ENCODE measurements at places on chromosomes 1 and 21.
A peak's percentile ranks its signal among the peaks of the same experiment; 100 is the strongest.

DNA sequence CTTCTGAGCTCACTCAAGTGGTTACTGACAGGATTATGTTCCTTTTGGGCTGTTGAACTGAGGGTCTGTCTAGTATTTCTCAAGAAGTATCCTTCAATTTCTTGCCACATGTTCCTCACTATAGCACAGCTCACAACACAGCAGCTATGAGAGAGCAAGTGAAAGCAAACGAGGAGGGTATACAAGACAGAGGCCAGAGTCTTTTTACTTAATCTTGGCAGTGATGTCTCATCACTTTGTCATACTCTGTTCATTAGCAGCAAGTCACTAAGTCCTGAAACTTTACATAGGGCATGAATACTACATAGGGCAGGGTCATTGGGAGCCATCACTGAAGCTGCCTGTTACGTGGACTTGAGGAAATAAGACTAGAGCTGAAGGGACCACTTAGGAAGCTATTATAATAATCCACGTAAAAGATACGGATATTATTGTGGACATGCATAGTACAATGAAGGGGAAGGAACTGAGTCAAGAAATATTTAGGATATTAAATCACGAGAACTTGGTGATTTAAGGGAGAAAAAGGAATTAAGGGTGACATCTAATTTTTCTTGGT is 63.7 kb downstream of the SLC30A7 start:
- no peak for DNase-seq

DNA sequence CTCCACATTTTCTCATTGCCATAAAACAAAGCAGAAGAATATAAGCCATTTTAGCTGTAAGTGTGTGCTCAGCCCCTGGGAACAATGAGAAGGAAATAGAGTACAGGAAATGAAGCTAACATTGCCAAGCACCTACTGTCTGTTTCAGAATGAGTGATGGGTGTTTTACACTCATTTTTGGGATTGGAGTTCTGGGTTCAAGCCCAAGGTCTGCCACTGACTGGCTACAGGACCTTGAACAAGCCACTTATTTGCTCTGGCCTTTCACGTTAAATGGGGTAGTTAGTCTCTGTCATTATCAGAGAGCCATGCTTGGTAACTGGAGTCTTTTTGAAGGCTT is 80.7 kb upstream of the KAZN start:
- no peak for DNase-seq

GRCh38 chr1:40539338-40539737 is 7.9 kb downstream of the ZNF684 start:
- peak; percentile 59 for DNase-seq

DNA sequence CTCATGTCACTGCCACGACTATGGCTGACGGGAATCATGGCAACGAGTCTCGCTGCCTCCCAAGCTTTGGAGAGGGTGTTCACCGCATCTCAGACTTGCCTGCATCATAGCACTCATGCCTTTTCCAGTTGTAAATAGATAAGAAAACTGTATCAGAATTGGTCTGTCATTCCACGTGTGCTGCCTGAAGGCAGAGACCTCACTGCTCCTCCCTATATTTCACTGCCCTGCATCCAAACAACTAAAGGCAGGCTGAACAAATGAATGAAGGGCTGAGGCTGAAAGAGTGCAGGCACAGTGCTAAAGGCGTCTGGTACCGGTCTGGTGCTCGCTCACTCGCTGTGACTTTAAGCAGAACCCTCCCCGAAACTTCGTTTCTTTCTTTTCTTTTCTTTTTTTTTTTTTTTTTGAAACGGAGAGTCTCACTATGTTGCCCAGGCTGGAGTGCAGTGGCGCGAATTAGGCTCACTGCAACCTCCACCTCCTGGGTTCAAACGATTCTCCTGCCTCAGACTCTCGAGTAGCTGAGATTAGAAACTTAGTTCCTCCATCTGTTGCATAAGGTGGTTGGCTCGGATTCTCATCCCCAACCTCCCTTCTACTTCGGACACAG is 542 bp downstream of the EIF2B3 start:
- peak; percentile 7 for DNase-seq

GRCh38 chr1:155300553-155301329 is 497 bp downstream of the PKLR start:
- DNase-seq, result no peak

- DNase-seq, result peak; percentile 56
Observed at GRCh38 chr1:159300146-159300545, 2.0 kb upstream of the FCER1A start.

GRCh38 chr1:81848880-81849682 is 48.3 kb downstream of the ADGRL2 start:
- no peak for DNase-seq

- no peak for DNase-seq
Observed at GRCh38 chr1:115668579-115668978, 26.8 kb downstream of the VANGL1 start.

- DNase-seq, result no peak
Observed at GRCh38 chr1:15197591-15198447, 44.3 kb downstream of the TMEM51 start.

- DNase-seq, result peak; percentile 94
Observed at GRCh38 chr1:6245086-6245868, 1.3 kb downstream of the HES3 start.

DNA sequence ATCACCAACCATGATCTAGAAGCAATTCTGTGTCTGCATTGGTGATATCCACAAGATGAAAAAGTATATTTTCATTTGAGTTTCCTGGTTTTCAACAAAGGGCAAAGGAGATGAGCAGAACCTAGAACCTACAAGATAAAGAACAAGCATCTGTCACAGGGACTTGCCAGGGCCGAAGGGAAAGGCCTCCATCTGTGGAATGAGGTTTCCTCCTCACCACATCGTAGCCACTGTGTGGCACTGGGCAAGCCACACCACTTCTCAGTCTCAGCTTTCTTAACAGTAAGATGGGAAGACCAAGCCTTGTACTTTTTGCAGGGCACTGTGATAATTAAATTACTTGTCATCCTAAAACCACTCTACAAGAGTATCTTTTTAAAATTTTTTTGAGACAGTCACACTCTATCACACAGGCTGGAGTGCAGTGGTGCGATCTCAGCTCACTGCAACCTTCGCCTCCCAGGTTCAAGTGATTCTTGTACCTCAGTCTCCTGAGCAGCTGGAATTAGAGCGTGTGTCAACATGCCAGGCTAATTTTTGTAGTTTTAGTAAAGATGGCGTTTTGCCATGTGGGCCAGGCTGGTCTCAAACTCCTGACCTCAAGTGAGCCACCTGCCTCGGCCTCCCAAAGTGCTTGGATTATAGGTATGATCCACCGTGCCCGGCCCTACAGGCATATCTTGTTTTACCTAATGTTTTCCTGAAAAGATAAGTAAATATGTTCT is 45.8 kb downstream of the ARHGEF11 start:
- no peak for DNase-seq

- no peak for DNase-seq
Observed at GRCh38 chr1:23638786-23639241, 52.8 kb upstream of the RPL11 start.

DNA sequence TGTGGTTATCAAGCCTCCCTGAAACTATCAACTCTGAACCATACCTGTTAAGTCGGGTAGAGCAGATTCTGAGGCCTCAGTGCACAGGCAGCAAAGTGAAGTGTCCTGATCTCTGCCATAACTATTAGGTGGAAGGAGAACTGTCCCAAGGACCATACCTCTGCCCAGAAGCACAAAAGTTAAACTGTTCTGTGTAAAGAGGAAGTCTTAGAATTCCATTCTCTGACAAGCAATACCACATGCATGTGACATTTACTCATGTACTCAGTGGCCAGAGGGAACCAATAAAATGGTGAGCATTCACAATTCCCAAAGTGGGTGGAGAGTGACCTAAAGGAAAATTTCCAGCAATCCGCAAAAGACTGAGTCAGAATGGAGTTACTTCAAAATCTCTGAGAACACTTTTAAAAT is 61.0 kb downstream of the TOR3A start:
- DNase-seq, result peak; percentile 99

GRCh38 chr1:175120511-175120910 is 52.9 kb downstream of the TNN start:
- DNase-seq, result no peak

DNA sequence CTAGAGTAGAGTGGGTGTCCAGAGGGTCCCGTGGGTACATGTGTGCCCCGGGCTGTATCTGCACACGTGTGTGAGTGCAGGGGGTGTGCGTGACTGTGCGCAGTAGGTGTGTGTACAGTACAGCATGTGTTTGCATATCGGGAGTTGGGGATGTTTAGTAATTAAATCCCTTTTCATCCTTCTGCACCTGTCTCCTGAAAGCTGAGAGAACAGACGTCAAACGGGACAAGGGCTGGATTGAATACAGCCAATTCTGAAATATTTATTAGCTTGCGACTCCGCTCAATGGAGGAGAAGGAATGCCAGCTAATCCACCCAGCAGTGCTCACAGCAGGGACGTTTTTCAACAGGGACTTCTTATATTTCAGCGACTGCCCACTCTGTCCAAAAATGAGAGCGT is 44.7 kb upstream of the CASZ1 start:
- no peak for DNase-seq

DNA sequence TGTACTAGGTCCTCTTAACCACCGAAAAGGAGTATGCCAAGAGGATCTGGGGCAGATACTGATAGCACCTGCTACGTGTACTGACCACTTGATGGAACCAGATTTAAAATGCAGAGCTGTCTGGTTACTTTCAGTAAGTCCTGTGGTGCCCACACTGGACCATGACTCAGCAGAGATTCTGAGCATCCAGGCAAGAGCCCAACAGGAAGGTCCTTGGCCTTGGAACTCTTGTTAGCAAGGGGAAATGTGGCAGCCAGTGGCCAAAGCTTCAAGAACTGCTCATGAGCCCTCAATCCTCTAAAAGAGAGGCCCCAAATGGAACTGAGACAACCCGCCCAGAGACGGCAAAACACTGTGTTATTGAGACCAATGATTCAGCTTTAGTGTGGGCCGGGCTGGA is 4.2 kb upstream of the GJB5 start:
- DNase-seq, result no peak

GRCh38 chr1:247531937-247532336 is 4.3 kb downstream of the OR2C3 start:
- DNase-seq, result no peak

- peak; percentile 65 for DNase-seq
Observed at GRCh38 chr1:211695135-211695816, 19.9 kb upstream of the NEK2 start.

GRCh38 chr1:20376880-20377494 is 86.3 kb downstream of the VWA5B1 start:
- peak; percentile 66 for DNase-seq

- DNase-seq, result no peak
Observed at GRCh38 chr21:45029298-45029947, 45.0 kb upstream of the ADARB1 start.

- no peak for DNase-seq
Observed at GRCh38 chr1:86260476-86260875, 103.9 kb upstream of the COL24A1 start.

DNA sequence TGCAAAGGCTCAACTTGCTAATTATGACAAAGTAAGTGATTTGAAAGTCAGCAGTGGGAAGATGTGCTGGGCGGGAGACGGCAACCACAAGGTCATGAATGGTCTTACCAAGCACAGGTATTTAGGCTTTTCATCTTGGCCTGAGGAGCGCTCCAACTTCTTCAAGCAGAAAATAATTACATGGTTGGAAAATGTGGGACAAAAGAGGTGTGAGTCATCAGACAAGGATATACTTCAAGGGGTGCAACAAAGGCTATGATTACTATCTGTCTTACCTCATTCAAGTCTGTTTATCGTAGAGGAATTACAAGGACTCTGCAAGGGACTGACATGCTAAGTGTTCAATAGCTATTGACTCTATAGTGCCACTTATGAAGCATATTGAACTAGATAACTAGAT is 2005.7 kb downstream of the MRPL39 start:
- DNase-seq, result no peak

DNA sequence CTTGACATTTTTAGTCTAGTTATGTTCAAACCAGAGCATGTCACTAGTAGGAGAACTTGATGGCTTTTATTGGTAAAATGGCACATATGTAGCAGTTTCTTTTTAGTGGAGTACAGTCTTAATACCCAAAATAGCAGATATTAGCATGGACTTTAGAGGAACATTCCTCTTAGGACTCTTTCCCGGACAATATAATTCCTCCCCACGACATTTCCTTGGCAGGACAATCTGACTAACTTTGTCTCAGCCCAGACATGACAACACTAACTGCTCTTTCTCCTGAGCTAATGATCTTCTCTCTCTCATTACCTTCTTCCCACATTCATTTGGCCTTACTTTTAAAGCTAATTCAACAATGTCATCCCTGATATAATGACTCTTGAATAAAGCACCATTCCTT is 62.5 kb downstream of the ADAMTS1 start:
- no peak for DNase-seq

GRCh38 chr1:37031429-37031828 is 2.9 kb downstream of the GRIK3 start:
- DNase-seq, result no peak

GRCh38 chr1:221939607-221940006 is 197.7 kb upstream of the DUSP10 start:
- no peak for DNase-seq

- no peak for DNase-seq
Observed at GRCh38 chr1:110056776-110057175, 13.7 kb downstream of the ALX3 start.

- no peak for DNase-seq
Observed at GRCh38 chr1:6010554-6010953, 18.3 kb upstream of the NPHP4 start.

DNA sequence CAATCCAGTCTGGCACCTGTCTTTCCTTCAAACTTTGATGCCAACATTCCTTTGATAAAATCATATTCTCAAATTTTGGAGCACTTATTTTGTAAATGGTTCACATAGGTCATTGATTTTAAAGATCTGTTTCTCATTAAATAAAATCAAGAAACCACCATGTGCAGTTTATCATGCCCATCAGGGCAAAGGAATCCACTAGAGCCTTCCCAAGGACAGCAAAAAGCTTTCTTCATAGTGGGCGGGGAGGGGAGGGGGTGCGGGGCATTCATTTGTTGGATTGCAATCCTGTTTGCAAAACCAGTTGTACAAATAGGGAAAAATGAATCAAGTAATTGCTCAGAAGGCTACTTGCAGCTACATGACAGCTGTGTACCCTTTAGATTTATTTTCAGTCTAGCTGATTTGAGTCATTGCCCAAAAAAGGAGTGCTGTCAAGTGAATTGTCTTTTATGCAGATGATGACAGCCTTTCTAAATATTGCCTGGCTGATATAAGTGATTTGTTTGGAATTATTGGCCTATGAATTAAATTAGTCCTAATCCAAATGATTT is 23.0 kb downstream of the LRRC8B start:
- DNase-seq, result peak; percentile 61

- DNase-seq, result peak; percentile 24
Observed at GRCh38 chr1:10528066-10529014, 53.6 kb downstream of the PEX14 start.

GRCh38 chr1:28156821-28157220 is 19.7 kb downstream of the PTAFR start:
- DNase-seq, result peak; percentile 93

GRCh38 chr1:56715156-56715555 is 70.0 kb downstream of the PRKAA2 start:
- DNase-seq, result no peak

GRCh38 chr1:155729031-155729898 is 40.4 kb downstream of the DAP3 start:
- DNase-seq, result peak; percentile 64

- no peak for DNase-seq
Observed at GRCh38 chr1:3721955-3722465, 30.2 kb upstream of the CCDC27 start.
